ENCODE measurements at places on chromosomes 5 and 9.

DNA sequence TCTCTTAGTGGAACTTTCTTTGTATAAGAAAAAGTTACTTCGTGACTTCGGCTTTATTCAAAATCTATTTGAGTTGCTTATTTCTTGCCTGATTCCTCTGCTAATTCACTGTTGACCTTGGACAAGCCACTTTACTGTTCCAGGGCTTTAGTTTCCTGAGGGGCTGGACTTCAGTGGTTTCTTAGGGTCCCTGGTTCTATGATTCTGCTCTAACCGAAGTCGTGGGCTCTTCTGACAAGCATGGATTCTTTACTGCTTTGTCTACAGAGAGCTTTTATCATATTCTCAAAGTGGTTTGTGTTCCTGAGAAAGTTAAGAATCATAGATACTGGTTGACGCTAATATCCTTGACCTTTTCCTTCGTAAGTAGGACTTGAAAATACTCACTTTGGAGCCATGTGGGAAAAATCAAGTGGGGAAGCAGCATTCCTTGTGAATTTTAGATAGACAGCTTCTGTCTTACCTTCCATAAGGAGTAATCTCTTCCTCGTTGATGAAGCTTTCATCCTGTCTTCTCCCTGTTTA lies 21.1 kb downstream of the EXOSC2 start:
- DNase-seq = no peak

GRCh38 chr5:90109285-90109684 lies 300.3 kb downstream of the CETN3 start:
- DNase-seq = no peak

DNA sequence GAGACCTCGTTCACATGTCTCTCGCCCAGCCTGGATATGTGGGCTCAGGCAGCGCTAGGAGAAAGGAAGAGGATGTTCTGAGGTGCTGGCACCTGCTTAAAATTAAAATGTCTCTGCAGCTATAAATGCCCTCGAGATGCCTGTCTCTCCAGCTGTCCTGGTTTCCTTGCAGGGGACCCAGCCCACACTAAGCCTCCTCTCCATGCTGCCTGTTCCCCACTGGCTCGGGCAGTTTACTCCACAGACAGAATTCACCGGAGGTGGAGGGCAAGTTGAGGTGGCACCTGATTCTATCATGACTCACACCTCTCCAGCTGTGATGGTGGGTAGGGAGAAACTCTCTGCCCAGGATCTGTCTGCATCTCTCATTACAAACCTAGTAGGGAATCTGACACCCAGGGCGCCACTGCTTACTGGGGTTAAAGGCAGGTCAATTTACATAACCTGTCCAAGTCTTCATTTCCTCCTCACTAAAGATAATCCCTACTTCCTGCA lies 420.9 kb downstream of the SPOCK1 start:
- no peak for DNase-seq

DNA sequence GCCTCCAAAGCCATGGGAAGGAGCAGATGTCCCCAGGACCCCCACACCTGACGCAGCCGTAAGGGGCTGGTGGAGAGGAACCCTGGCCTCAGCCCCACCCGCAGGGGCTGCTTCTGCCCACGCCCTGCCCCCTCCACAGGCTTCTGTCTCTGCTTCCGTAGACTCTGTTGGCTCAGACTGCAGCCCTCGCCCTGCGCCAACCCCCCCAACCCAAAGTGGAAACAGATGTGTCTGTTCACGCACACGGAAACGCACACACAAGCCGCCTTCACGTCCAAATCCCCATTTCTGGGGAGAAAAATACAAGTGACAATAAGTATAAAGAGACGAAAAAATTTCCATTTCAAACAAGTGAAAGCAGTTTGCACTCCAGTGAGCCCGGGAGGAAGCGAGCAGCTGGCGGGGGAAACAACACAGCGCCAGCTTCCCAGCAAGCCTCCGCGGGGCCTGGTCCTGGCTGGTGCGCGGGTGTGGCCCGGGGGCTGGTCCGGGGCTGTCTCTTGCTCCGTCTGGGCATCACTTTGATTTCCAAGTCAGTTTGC lies 32.6 kb upstream of the RXRA start:
- no peak for DNase-seq

DNA sequence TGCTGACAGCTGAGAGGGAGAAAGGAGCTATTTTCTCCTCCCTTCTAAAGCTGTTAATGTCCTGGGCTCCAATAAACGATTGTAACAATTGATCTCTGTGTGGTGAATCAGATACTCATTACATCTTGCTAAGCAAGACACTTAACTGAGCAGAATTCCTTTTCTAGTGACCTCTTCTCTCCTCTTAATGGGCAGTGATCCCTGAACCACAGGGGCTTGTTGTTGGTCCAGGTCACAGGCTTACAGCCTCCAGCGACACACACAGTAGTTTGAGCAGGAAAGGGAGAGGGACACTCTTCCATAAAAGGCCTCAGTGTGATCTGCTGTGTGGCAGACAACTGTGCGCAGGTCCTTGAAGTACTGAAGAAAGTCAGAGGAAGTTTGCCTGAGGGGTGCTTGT lies 58.5 kb upstream of the MYO10 start:
- no peak for DNase-seq

- no peak for DNase-seq
These were observed 97.7 kb upstream of the PRRC1 start for GRCh38 chr5:127419683-127420257.

DNA sequence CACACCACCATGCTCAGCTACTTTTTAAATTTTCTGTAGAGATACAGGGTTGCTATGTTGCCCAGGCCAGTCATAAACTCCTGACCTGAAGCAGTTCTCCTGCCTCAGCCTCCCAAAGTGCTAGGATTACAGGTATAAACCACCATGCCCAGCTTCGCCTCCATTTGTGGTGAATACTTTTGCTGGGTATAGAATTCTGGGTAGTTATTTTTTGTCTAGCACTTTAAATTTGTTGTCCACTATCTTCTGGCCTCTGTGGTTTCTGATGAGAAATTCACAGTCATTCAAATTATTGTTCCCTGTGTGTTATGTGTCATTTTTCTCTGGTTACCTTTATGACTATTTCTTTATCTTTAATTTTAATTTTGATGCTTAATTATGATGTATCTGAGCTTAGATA lies 57.7 kb upstream of the EXOC3 start:
- no peak for DNase-seq

DNA sequence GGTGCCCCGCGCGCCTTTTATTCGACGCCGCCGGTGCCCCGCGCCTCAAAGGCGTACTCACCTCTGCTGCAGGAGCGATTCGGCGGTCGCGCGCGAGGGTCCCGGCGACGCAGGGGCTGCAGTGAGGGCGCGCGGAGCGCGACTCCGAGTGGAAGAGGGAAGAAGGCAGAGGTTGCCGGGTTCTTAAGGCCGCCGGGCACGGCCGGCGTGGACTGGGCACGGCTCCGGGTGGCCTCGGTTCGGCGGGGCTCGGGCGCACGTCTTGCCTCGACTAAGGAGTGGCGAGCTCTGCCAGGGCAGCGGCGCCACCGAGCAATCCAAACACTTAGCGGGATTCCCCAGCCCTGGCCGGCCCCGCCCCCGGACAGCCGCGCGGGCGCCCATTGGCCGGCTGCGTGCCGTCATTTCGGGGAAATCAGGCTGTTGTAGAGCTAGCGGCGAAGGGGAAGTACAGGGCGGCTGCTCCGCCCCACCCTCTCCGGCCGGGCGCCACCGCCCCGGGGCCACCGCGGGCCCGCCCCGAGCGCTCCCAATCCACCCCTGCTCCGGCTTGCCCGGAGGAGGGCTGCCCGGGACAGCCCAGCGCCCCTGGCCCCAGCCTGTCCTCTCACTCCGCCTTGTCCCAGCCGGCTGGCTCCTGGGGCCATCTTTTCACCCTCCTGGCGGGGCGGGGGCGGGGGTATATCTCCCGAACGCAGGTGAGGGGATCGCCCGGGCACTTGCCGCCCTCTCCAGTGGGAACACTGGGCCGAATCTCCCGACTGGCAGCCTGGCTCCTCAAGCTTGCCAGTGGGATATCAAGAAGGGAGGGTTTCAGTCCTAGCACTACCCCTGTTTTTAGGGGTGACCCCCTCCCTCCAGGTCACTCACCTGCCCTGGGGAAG lies at the start of gene IRF1:
IRF1 (minus strand) TSS at position 290 of the 884 bp plus-strand sequence. CDS start 1,295 bp downstream, outside the sequence.
- DNase-seq = peak; percentile 94

DNA sequence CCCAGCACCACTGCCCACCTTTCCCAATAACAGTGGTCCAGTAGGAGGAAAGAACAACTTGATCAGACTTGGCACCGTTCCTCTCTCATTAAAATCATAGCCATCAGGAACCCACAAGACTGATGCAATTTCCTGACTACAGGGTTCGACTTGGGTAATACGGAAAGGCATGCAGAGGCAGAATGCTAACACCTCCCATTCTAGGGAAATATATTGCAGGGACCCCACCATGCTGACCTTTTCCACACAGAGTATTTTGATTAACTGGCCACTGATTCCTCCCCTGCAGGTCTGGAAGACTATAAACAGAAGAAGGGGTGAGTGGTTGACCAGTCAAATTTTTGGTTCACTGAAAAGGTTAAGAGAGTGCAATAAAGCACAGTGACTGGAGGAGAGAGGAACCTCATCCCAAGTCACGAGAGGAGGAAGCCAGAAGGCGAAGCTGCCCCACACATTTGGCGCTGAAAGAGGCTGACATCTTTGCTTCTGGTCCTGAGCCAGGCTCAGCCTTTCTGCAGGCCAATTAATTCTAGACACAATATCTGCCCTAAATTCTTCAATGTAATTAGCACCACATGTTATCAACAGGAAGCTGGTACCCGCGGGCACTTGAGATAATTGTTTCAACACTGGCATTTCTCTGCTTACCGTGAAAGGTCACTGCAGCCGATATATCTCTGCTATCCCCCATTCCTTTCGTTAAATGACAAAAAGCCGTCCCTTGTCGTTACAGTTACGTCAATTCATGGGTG lies 64.7 kb upstream of the SPOCK1 start:
- peak; percentile 82 for DNase-seq

DNA sequence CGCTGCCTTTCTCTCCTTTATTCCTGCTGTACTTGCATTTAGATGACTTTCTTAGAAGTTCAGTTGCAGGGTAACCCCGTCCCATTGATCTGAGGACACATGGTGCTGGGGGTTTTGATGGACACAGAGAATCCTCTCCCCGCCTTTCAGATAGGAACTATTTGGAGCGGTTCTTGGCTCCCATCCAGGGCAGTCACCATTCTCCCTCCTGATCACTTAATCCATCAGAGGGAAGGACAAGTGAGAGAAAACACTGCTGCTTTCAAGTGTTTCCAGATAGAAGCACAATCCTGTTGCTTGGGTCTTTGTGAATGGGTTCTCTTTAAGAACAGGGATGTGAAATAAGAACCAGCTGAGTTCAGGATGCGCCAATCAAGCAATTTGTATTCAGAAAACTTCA lies 85.2 kb downstream of the IRX1 start:
- DNase-seq = no peak

DNA sequence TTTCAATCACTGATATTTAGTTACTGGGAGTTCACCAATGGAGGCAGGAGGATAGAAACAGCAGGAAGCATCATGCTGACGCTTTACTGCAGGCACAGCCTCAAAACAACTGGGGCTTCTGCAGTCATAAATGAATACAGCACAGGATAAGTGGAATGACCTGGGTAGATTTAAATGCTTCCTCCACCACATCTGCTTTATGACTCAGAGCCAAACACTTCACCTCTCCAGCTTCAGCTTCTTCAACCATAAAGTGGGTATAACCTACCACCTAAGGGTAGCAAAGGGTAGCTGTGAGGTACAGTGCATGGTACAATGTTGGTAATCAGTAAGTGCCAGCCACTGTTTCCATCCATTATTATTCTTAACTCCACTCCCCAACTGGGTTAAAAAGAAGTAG lies 28.4 kb downstream of the RASEF start:
- DNase-seq = no peak

- DNase-seq = no peak
These were observed 17.0 kb upstream of the NMUR2 start for GRCh38 chr5:152422081-152422480.

GRCh38 chr5:95152131-95152530 lies 132.8 kb downstream of the MCTP1 start:
- no peak for DNase-seq

DNA sequence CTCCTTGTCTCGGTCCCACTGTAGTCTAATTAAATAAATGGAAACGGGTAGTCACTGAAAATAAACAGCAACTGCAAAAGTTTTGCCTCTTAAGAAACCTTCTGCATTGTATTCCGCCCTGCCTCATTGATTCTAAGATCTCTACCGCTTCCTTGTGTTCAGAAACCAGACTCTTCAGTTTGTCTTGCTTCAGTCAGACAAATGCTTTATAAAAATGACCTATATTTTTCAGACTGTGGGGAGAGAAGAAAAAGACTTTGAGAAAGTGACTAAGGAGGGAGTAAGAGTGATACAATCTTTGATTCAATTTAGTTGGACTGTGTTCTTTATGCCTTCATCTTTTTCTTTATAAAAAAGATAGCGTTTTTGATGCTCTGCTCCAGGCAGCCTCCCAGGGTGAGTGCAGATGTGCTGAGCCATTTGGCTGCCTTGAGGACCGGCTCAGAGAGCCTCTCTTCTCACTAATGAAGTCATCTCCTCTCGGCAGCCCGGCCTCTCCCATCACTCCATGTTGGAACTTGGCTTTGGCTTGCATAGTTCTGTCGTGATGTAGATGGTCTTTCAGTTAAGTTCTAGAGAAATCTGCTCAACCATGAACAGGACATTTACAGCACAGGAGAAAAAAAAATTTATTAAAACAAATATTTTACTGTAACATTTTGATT lies 4.0 kb upstream of the VCAN start:
- DNase-seq = no peak

GRCh38 chr5:10555277-10555684 lies 8.6 kb upstream of the ANKRD33B start:
- DNase-seq = no peak

DNA sequence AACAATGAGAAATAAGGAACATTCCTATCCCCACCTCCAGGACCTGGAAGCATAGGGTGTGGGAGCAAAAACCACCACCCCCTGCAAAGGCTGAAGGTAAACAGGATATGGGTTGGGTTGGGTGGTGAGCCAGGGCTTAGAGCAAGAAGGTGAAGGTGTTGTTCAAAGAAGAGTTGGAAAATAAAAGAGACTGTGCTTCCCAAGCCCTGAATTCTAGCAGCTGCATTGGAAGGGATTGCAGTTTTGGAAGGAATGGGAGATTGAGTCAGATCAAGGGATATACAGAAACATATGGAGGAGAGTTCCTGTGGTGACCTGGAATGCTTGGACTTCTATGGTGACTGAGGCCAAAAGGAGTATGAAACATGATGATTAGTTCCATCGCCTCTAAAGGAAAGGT lies 24.7 kb upstream of the MTAP start:
- DNase-seq = no peak

DNA sequence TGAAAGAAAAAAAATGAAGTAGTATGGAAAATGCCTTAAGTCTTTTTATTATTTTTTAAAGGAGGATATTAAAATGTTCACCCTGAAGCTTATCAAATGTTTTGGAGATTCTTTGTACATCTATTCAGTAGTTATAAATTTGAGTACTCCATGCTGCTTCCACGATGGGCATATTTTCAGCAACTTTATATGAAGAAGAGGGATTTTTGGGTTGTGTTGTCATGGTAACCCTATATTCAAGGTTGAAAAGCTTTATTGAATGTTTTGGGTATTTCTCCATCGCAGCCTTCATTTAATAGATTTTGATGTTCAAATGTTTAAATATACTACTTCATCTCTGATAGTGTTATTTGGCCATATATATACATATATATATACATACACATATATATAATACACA lies 557.5 kb downstream of the CAAP1 start:
- no peak for DNase-seq
